ENCODE measurements at places on chromosomes 11 and 22.

GRCh38 chr11:35066783-35067423 is 72.1 kb upstream of the CD44 start:
- no peak for DNase-seq

GRCh38 chr11:2248242-2248641 is 22.1 kb downstream of the ASCL2 start:
- DNase-seq: no peak

DNA sequence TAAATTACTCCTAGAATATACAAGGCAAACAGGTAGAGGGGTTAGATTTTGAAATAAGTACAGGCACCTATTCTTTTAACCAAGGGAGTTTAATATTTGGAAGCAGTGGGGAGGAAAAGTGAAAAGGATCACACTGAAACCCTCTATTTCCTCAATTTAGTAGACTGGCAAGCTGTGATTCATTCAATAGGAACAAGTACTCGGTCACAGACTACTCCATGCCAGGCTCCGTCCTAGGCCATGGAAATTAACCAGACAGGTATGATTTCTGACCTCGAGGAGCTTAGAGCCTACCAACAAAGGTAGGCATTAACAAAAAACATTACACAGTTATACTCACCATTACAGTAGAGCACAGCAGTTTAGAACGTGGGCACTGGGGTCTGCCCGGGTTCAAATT is 40.9 kb downstream of the SIK3 start:
- no peak for DNase-seq

DNA sequence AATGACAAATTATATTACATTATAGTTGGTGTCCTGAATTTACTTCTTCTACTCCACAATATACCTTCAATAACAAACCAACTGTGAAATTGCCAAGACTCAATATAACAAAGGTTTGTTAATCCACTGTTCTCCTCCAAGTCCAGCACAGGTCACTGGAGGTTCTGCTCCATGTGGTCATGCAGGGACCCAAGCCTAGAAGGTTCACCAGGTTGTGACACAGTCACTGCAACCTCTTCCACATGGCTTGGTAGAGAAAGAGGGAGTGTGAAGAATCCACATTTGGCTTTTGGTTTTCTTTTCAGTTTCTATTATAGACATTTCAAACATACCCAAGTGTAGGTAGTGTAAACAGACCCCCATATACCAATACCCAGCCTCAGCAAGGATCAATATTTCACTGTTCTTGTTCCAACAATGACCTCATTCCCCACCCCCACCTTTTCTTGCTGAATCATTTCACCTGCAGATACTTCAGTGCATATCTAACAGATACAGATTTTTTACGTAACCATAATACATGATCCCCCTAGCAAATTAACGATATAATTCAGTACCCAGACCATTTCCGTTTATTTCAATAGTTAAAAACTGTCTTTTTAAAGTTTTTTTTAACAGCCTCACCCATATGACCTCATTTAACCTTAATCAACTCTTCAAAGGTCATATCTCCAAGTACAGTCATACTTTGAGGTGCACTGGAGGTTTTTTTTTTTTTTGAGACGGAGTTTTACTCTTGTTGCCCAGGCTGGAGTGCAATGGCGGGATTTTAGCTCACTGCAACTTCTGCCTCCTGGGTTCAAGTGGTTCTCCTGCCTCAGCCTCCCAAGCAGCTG is 14.1 kb downstream of the FGF19 start:
- no peak for DNase-seq

GRCh38 chr22:35657571-35658312 is 9.5 kb downstream of the APOL6 start:
- DNase-seq: no peak

GRCh38 chr11:105790840-105791239 is 181.0 kb downstream of the GRIA4 start:
- DNase-seq: no peak

GRCh38 chr11:10351435-10351764 is 46.5 kb downstream of the ADM start:
- DNase-seq: no peak

- peak; percentile 71 for DNase-seq
Observed at GRCh38 chr11:72684236-72684912, 10.2 kb upstream of the PDE2A start.

- no peak for DNase-seq
Observed at GRCh38 chr11:873706-874105, 31.1 kb downstream of the TSPAN4 start.

DNA sequence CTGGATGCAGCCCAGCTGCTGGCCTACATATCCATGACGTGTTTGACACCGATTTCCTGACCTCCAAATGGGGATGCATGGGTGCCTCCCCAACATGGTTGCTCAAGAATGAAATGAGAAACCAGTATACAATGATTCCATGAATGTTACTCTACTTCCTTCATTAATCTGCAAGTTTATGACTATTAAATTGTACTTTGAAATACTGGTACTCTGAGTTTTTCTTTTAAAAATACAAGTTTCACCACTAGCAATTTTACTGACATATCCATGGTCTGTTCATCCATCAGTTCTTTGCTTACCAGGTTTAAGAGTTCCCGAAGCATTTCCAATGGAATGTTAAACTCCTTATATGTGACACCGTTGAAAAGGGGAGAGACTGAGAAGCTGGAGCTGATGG is 39.1 kb downstream of the SERPIND1 start:
- no peak for DNase-seq

DNA sequence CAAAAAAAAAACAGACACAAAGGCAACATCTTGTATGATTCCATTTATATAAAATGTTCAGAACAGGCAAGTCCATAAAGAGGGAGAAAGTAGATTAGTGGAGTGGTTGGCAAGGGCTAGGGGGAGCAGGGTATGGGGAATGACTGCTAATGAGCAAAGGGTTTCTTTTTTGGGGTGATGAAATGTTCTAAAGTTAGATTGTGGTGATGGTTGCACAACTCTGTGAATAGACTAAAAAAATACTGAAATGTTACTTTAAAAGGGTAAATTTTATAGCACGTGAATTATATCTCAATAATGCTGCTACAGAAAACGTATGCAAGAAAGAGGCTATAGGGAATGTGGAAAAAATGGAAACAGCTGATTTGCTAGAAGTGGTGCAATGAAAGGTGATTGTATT is 155.1 kb downstream of the TENM4 start:
- no peak for DNase-seq

DNA sequence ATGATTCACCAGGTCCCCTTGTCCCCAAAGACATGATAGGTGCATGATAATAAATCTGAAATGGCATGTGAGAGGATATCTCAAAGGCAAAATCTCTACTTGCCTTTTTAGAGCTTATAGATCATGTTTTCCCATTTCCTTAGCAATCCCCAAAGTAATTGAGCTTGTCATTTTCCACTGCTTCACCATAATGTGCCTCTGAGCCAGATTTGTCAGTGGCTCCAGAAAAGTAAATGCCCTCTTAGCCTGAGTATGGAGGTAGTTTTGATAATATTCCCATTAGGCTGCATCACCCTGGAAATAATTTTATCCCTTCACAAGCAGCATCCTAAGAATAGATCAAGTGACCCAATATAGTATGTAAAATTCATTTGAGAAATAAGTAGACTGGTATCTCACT is 36.7 kb upstream of the ADSL start:
- DNase-seq: no peak

GRCh38 chr22:39960791-39961746 is 872 bp downstream of the TMA7B start:
- no peak for DNase-seq

- DNase-seq: no peak
Observed at GRCh38 chr11:113018913-113019312, 57.7 kb downstream of the NCAM1 start.

DNA sequence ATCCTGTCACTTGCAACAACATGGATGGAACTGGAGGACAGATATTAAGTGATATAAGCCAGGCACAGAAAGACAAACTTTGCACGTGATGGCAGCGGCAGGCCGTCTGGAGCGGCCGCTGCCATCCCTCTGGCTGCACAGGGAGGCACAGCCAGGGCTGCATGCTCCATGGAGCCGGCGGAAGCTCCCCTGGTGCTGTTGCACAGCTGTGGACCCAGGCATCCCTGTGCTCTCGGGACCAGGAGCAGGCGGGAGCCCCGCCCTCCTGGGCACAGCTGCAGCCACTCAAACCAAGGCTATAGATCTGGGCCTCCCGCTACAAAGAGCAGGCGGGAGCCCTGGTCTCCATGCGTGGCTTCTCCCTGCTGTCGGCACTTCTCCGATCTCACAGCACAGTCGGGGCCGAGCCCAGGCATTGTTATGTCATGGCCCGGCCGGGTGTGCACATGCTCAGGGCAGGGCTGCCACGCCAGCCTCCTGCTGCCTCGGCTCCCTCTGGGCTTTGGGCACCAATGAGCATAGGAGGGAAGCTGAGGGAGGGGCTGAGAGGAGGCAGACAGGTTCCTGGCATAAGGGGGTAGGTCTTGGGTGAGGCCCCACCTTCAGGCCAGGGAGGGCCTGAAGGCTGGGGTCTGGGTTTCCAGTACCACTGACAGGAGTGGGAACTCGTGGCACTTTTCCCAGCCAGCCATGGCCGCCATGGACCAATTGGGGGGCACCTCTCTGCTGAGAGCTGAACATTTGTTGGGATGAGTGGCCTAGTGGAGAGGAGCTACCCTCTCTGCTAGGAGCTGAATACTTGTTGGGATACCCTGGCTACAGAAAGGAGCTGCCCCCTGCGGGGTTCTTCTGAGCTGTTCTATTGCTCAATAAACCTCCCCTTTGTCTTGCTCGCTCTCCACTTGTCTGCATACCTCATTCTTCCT is 16.7 kb downstream of the RRP8 start:
- DNase-seq: no peak

DNA sequence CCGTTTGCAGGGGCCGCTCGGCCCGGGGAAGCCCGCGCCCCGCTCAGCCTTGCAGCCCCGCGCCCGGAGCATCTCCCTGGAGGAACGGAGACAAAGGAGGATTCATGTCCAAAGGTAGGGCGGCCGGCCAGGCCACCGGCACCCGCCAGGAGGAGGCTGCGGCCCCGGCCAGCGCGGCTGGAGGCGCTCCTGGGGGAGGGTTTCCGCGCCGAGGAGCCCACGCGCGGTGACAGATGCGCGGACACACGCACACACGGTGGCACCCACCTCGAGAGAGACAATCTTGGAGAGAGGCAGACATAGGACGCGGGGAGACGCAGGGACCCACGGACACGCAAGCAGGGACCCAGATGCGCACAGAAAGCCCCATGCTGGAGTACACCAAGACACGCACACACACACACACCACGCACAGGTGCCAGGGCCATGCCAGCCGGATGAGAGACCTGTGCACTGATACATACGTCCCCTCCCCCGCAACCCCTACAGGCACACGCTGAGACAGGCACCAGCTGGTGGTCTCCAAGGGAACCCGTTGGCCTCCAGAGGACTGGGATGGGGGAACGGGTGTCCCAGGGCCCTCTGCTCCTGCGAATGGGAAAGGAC is 7.8 kb downstream of the SEPTIN3 start:
- no peak for DNase-seq

DNA sequence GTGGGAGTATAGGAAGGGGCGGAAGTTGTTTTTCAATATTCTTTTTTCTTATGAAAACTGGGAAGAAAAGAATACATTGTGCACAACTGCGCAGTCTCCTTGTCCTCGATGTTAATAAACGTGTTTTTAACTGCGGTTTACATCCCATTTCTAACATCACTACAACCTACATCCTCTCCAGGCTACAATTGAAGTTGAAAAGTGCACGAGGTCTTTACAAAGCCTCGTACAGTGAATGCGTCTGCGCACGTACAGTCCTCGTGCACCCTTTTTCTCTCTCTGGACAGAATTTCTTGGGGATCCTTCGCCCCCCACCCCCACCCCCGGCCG is 102.4 kb downstream of the WT1 start:
- no peak for DNase-seq

DNA sequence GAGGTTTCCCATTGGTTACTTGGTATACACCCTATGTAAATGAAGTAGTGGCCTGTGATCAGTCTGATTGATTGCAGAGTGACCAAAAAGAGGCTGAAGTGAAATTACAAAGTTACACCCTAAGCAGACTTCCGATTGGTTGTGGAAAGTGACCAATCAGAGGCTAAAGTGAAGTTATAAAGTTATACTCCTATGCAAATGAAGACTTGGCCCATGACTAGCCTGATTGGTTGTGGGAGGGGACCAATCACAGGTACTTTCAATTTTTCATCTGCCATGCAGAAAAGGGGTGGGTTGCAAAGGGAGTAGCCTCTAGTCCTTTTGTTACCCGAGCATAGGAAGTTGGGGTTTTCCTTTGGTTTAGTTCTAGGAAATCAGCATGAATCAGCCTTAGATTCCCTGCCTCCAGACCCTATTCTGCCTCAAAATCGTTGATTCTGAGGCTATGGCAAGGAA is 18.1 kb upstream of the CSTF3 start:
- DNase-seq: no peak

DNA sequence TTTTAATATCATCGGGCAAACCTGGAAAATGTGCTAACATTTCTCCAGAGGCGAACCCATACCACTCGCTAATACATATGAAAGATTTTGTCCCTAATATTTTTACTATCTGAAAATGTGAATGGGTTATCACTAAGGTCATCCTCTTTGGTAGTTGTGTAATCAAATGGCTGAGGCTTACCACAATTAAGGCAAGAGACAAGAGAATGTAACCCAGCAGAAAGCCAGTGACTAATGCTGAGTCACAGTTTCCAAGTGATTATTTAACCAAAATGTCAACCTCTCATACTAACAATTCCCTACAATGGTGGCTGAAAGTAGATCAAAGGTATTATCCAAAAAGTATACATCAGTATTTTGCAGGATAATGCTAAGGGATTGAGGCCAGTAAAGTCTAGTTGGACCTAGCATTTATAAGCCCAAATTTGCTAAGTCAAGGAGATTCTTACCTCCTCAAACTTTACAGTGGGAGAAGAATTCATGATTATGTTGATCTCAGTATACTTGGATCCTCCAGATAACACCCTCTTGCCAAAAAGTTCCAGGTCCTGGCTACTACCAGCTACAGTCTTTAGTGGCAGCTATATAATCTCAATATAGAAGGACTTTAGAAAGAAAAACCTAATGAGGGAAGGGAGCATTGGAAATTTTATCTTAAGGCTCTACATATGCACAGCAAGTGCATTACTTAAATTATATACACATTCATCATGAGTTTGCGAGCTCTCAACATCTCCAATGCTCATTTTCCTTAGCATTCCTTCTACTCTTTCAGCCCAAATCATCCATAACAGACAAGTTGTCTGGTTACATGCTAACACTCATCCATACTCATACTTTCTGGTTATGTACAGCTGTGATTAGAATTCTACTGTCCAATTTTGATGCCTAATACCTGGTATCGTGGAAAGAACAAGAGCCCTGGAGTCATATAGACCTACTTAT is 25.4 kb downstream of the SIK3 start:
- DNase-seq: no peak

DNA sequence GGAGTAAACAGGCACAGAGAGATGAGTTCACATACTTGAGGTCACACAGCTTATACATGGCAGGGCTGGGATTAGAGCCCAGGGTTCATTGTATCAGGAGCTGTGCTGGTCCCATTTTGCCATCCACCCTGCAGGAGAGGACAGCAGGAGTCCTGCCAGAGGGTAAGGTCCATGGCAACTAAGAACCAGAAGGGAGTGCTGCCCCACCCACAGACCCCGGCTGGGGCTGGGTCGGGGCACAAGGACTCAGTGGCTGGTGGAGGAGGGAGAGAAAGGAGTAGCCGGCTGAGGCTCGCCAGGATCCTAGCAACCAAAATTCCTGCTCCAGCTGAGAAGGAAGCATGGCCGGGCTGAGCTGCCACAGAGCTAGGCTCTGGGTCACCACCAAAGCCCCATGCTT is 25.9 kb upstream of the TP53I11 start:
- no peak for DNase-seq

- DNase-seq: no peak
Observed at GRCh38 chr11:43789700-43790443, 90.8 kb upstream of the ALKBH3 start.
